ENCODE measurements at places on chromosomes 12 and 14.

GRCh38 chr12:67019070-67019469 lies 250.1 kb upstream of the CAND1 start:
- no peak for DNase-seq

DNA sequence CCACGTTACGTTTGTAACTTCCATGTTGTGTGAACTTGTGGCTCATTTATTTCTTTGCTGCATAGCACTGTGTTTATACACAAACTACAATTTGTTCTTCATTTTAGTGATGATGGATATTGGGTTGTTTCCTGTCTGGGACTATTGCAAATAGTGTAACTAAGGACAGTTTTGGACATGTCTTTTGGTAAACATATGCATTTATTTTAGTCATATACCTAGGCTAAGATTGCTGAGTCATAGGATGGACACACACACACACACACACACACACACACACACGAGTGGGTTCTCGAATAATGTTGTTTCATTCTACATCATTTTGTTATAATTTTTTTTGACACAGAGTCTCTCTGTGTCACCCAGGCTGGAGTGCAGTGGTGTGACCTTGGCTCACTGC lies 123.5 kb upstream of the CAND1 start:
- DNase-seq = no peak

DNA sequence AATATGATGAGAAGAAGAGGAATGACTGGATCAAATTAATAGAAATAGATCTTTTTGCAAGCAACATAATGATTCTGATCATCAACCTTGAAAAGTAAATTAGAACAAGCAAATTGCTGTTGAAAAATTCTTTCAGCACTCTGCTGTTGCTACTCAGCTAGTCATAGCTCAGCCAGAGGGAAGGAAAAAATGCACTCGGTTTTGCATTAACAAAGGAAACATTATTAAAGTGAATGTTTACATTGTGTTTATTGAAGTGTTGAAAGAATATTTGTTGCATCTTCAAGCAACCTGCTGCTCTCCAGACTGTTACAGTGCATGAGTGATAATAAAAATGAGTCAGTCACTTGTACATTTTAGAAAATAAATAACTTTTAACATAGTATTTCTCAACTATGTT lies 26.5 kb downstream of the AP5M1 start:
- DNase-seq = no peak

DNA sequence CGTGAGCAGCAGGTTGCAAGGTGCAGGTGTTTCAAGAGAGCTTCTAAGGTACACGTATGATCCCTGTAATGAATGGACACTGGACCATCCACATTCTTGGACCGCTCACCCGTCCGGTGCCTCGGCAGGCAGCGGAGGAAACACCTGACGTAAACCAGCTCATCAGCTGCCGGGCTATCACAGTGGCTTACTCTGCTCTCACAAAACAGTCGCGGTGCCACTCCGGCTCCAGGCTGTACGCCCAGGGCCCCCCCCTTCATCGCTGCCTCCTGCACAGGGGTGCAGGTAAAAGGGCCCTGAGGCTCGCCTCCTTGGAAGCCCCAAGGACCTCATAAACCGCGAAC lies 436 bp downstream of the VPS33A start:
- no peak for DNase-seq

GRCh38 chr14:95156161-95157047 lies 925 bp downstream of the DICER1 start:
- DNase-seq = peak; percentile 9

DNA sequence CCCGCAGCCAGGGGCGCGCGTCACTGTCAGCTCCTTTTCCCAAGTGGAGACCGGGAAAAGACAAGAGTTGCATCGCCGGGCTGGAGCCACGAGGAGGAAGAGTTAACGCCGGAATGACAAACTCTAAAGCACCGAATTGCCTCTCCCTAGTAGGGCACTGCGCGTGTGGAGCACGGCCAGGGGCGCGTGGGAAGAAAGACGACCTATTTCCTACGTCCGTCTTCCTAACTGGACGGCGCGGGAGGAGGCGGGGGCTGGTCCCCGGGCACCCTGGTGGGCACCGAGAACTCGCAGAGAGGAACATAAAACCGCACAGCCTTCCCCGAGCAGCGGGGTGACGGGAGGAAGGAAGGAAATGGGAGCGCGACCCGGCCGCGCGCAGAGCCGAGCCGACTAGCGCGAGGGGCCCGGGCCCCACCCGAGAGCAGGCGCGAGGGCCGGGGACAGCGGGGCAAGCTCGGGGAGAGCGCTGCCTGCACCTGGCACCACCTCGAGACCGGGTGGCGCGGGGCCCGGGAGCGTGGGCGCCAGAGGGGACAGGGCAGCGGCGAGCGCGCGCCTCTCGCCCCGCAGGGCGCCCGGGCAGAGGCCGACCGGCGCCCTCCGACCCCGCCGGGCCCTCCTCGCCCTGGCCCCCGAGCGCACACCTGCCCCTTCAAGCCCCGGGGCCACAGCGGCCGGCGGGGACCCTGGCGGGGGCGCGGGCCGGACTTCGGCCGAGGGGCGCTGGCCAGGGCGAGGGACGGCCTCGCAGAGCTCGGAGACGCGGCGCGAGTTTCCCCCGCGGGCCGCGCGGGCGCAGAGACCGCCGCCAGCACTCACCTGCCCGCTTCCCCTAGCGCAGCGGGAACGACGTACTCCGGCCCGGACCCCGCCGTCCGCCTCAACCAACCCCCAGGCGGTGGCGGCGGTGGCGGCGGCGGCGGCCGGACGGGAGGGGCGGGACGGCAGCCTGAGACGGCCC lies at the start of gene SETD3:
SETD3 (minus strand) TSS at position 954 of the 964 bp plus-strand sequence. CDS start 15,054 bp downstream, outside the sequence.
- no peak for DNase-seq

DNA sequence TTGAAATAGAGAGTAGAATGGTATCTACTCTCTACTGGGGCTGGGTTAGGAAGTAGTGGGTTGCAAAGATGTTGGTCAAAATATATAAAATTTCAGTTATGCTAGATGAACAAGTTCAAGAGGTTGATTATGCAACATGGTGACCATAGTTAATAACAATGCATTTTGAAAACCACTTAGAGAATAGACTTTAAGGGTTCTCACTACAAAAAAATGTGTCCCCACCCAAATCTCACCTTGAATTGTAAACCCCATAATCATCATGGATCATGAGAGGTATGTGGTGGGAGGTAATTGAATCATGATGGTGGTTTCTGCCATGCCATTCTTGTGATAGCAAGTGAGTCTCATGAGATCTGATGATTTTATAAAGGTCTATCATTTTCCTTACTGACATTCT lies 94.0 kb downstream of the C12orf50 start:
- DNase-seq = no peak

GRCh38 chr12:116053479-116054200 lies 223.9 kb downstream of the MED13L start:
- DNase-seq = no peak

DNA sequence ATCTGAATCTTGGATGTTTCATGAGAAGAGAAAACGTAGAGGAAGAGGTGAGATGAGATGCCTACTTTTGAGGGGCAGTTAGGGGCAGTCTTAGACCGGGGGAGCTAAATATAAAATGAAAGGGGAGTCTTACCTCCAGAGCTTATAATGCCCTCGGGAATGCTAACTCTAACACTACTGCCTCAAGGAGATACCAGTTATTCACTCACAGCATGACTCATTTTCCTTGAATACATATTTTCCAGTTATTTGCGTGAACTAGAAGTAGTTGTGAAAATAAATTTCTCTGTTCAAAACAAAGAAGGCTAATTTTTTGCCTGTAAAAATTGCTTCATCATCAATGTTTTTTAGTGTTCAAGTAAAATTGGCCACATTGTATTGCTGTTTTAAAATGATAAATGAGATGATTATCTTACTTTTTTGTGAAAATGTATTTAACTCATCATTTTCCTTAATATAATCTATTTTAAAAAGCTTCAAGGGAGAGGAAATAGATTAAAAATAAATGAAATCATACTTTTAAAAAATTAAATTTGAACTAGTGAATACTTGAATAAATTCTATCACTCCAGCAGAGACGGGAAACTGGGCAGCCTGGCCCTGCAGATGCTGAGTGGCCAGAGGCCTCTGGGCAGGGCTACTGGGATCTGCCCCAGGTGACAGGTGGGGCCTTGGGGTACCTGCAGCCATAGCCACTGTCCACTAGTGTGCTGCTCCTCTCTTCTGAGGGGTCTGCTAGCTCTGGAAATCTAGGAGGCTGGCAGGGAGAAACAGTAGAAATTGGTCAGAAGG lies 339.3 kb downstream of the EGLN3 start:
- no peak for DNase-seq

DNA sequence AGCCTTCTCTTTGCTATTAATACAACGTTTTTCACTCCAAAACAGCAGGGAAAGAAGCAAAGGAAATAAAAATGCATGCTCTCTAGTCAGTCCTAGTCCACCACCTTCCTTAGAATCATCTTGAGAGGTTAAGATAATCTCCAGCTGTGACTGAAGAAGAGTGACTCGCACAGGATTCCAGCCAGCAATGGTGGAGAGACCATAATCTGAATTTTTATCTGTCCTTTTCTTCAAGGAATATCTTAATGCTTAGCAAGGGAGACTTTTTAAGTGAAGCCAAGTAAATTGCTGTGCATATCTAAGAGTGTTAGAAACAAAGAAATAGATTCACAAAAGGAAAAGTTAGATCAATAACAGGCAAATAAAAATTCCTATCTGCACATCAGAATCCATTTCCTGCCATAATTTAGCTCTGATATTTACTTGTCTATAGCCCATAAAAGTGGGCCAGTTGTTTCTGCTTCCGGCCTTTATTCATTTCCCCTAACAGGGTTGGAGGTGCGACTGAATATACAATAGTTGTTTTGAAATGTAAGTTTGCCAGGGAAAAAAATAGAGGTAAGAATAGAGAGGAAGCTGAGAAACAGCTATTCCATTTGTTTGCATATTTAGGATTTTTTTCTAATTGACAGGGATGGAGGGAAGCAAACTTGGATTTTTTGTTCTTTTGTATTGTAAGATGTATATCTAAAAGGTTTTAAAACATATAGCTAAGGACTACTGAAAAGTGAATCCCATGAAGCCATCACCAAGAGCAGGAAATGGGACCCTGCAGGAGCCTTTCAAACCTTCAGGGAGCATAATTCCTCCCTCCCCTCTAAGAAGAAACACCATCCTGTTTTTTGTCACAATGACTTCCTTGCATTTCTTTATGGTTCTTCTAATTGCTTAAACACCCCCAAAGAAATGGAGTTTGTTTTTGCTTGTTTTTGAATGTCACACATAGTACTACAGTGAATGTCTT lies 154.0 kb downstream of the ITPR2 start:
- DNase-seq = no peak

DNA sequence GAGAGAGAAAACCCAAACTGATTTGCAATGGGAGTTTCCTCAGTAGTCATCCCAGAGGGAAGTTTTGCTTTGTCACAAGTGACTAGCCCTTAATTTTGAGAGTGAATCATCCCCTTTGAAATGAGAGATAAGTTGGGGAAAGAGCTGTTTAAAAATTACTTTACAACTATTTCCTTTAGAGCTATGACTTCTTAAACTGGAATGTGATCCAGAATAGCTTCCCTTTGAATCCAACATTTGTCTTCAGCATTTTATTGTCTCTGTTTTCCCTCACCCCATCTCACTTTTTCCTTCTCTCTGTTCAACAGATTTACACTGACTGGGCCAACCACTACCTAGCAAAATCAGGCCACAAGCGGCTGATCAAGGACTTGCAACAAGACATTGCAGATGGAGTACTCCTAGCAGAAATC lies 109.3 kb downstream of the NAV3 start:
- no peak for DNase-seq

DNA sequence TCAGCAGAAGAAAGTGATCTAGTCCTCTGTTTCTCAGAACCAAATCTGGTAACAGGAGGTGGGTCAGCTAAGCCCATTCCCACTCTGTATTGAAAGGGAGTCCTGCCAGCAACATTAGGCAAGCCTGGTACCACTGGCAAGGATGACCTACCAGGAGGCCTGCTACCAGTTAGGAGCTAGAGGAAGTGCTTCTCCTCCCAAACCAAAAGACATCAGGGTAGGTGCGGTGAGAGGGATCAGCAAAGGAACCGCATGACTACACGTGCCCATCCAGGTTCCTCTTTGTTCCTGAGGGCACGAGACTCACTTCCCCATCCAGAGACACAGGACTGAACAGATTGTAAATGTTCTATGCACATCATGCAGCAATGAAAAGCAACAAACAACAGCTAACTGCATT lies 2.8 kb downstream of the KLRC4 start:
- no peak for DNase-seq

DNA sequence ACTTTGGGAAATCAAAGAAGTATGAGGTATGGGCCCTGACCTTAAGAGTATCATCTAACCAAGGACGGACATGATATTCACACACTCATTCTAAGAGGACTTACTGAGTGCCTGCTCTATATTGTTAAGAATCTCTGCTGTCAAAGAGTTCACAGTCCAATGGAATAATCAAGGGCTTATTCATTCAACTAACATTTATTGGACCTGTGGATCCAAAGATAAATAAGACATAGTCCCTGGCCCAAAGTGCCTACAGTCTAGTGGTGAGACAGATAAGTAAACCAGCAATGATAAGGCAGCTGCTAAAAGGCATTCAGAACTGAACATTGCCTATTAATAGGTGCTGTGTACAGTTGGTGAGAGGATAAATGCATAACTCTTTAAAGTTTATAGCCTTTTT lies 11.0 kb downstream of the WDR20 start:
- DNase-seq = no peak

DNA sequence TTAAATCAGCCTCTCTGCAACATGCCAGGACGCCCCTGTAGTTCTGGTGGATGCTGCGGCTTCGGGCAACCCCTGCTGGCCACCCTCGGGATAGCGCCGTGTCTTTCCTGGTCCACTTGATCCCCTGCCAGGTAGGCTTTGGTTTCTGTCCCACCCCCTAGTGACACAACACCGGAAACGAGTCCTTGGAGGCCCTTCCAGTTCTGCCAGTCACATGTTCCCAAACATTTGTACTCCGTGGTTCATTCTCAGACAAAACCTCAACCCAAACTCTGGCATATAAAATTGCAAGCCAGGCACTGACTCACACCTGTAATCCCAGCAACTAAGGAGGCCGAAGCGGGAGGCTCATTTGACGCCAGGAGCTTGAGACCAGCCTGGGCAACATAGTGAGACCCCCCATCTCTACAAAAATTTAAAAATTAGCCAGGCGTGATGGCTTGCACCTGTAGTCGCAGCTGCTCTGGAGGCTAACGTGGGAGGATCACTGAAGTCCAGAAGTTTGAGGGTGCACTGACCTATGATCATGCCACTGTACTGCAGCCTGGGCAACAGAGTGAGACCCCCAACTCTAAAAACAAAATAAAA lies 37.0 kb downstream of the RASAL1 start:
- DNase-seq = peak; percentile 34

DNA sequence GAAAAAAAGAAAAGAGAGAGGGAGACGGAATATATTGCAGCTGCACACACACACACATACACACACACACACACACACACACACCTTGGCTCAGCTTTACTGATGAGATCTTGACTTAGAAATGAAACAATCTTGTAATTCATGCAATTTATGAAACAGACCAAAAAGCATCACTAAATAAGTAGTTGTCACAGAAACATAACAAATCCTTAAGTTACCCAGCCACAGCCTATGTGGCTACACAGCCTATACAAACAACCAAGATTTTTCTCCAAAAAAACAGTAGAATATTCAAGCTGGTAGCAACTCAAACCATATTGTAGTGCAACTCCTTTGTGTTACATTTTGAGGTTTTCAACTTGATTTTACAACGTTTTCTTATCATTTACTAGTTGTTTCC lies 37.9 kb upstream of the GNG2 start:
- no peak for DNase-seq

GRCh38 chr14:73246387-73247150 lies 9.3 kb downstream of the PAPLN start:
- DNase-seq = no peak

GRCh38 chr14:49677643-49678042 lies 10.4 kb downstream of the POLE2 start:
- no peak for DNase-seq

GRCh38 chr14:24416932-24417619 lies 12.4 kb downstream of the CBLN3 start:
- no peak for DNase-seq

GRCh38 chr12:115661112-115661511 lies 616.4 kb downstream of the MED13L start:
- no peak for DNase-seq

Data from stimulated activated CD8-positive, alpha-beta memory T cell treated with anti-CD3 and anti-CD28 coated beads, Interleukin-4, amount 100 ng/mL, for 1 hour (primary cell).